Kidney (tissue), 22 donors: ENCODE measurements at places on chromosomes 16 and 17. TPM values are rescaled to one million over a fixed set of nuclear protein-coding genes. Genes with fewer than 3 reads are reported as not detected.

Gene SLC12A3
- 5.4 TPM for total RNA-seq

Gene SDR42E1
- total RNA-seq = 15.0 TPM

Gene ABHD15
- 9.8 TPM for total RNA-seq

DNA sequence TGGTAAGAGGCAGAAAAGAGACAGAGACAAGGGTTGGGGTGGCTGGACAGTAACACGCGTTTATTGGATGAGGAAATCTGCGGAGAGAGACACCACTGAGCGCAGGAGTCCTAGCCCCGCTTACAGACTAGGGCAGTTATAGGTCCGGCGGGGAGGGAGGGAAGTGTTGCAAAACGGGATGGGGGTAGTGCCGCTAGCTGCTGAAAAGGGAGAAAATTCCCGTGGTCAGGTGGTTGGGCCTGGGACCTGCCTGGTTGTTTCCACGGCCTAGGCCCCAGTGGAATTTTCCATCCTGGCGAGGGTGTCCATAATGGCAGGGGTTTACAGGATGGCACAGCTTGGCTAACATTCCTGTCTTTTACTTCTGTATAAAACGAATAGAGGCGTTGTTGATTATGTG is 5.5 kb upstream of the CPHXL2 start:
- no peaks in the 10 kb centered on the region for H3K27me3 ChIP-seq
- no peak for DNase-seq
- H3K4me3 ChIP-seq = no peak overlapping the region
- no peaks in the 10 kb centered on the region for H3K4me1 ChIP-seq
- no peak overlapping the region for H3K27ac ChIP-seq
- no peaks in the 10 kb centered on the region for H3K36me3 ChIP-seq

GRCh38 chr16:56294579-56294978 is 103.3 kb downstream of the GNAO1 start:
- DNase-seq = no peak
- no peaks in the 10 kb centered on the region for H3K36me3 ChIP-seq
- H3K27ac ChIP-seq = no peak overlapping the region
- H3K4me1 ChIP-seq = peaks cover 2% of the 10 kb centered on the region
- H3K4me3 ChIP-seq = no peak overlapping the region

DNA sequence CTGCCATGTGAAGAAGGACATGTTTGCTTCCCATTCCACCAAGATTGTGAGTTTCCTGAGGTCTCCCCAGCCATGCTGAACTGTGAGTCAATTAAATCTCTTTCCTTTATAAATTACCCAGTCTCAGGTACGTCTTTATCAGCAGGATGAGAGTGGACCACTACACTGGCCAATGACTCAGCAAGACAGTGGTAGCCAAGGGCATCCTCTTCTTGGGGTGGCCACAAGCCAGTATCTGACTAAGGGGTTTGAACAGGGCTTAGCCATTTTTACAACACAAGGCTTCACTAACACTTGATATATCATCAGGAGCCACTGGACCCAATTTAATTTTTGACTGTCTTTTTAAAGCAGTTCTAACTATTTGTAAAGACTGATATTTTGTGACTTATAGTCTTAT is 21.1 kb upstream of the KRT24 start:
- no peaks in the 10 kb centered on the region for H3K27me3 ChIP-seq
- no peaks in the 10 kb centered on the region for H3K4me1 ChIP-seq
- H3K36me3 ChIP-seq = no peaks in the 10 kb centered on the region
- DNase-seq = no peak
- H3K27ac ChIP-seq = no peak overlapping the region

DNA sequence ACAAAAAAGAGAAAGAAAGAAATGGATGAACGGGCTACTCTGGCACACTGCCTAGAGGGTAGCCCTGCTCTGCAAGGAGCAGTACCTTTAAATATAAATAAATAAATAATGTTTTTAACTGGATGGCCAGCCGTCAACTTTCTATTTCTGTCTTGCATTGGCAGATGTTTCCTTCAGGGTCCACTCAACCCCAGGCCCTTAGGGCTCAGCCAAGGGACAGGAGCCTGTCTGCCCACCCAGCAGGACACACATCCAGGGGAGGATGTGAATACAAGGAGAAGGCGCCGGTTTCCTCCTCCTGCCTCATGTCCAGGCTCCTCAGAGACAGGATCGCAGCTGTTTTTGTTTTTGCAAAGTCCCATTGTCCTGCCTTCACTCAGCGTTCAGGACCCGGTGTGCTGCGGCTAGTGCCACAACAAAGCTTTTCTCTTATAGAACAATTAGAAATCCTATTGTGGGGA is 22.6 kb downstream of the TTYH2 start:
- DNase-seq = no peak
- no peaks in the 10 kb centered on the region for H3K4me1 ChIP-seq
- no peak overlapping the region for H3K27ac ChIP-seq
- H3K36me3 ChIP-seq = no peaks in the 10 kb centered on the region

- peak; percentile 66 for DNase-seq
- no peaks in the 10 kb centered on the region for H3K36me3 ChIP-seq
- H3K4me1 ChIP-seq = peaks cover 7% of the 10 kb centered on the region
- H3K4me3 ChIP-seq = no peak overlapping the region
- H3K27ac ChIP-seq = no peak overlapping the region
- no peaks in the 10 kb centered on the region for H3K27me3 ChIP-seq
Measured at GRCh38 chr16:82005027-82005830, 6.0 kb downstream of the SDR42E1 start.

Gene MYH3
- total RNA-seq = 2.9 TPM

DNA sequence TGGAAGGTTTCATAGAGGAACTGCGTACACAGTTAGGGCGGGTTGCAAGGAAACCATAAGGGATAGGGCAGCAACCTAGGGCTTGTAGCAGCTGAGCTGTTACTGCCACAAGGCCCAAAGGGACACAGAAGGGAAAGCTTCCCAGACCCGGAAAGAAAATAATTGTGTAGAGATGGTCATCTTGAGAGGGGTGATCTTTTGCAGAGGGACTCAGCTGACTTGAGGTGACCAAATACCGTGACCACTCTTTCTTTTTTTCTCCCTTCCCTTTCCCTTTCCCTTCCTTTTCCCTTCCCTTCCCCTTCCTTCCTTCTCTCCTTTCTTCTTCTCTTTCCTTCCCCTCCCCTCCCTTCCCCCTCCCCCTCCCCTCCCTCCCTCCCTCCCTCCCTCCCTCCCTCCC is 8.5 kb upstream of the CREBBP start:
- H3K4me3 ChIP-seq = no peak overlapping the region
- no peaks in the 10 kb centered on the region for H3K27me3 ChIP-seq
- no peaks in the 10 kb centered on the region for H3K4me1 ChIP-seq
- no peak overlapping the region for H3K27ac ChIP-seq

- H3K27me3 ChIP-seq = no peaks in the 10 kb centered on the region
- no peaks in the 10 kb centered on the region for H3K4me1 ChIP-seq
- H3K36me3 ChIP-seq = no peaks in the 10 kb centered on the region
- H3K27ac ChIP-seq = no peak overlapping the region
- H3K4me3 ChIP-seq = no peak overlapping the region
Measured at GRCh38 chr16:11946433-11946832, 4.6 kb upstream of the NPIPB2 start.

- H3K4me1 ChIP-seq = no peaks in the 10 kb centered on the region
- H3K27me3 ChIP-seq = no peaks in the 10 kb centered on the region
- H3K36me3 ChIP-seq = no peaks in the 10 kb centered on the region
- no peak overlapping the region for H3K27ac ChIP-seq
Measured at GRCh38 chr17:27862004-27862403, 31.2 kb downstream of the LYRM9 start.

DNA sequence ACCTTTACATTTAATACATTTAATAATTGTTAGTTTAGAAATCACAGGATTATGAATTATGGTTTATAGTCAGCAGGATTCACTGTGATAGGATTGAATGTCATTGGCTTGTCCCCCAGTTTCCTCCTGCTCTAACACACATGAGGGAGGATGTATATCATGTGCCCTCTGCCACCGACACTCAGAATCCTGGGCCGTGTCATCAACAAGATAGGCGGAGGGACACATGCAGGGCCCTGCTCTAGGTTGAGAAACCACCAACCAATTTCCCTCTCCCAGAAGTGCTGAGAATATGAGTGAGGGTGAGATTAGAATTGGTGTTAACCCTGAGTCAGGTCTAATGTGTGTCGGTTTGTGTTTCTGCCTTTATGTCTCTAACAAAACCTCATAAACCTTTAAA is 85.1 kb downstream of the CES1 start:
- no peak overlapping the region for H3K27ac ChIP-seq
- no peaks in the 10 kb centered on the region for H3K4me1 ChIP-seq
- no peaks in the 10 kb centered on the region for H3K27me3 ChIP-seq
- no peaks in the 10 kb centered on the region for H3K36me3 ChIP-seq
- no peak overlapping the region for H3K4me3 ChIP-seq
- no peak for DNase-seq

DNA sequence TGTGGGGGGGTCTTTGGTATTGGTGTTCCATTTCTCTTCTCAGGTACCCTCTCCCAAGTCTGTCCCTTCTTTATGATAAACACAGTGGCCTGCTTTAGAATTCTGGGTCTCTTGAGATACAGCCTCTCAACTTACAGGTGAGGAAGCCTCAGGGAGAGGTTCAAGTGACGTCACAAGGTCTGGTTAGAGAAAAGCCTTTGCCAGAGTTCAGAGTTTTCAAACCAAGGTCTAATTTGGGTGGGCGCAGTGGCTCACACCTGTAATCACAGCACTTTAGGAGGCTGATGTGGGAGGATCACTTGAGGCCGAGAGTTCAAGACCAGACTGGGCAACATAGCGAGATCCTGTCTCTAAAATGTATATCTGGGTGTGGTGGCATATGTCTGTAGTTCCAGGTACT is 2.1 kb downstream of the IRF8 start:
- no peak overlapping the region for H3K27ac ChIP-seq
- no peak for DNase-seq
- no peaks in the 10 kb centered on the region for H3K4me1 ChIP-seq
- no peaks in the 10 kb centered on the region for H3K36me3 ChIP-seq

GRCh38 chr17:82194765-82195164 is 17.9 kb downstream of the CCDC57 start:
- no peaks in the 10 kb centered on the region for H3K4me1 ChIP-seq
- H3K27ac ChIP-seq = no peak overlapping the region
- no peak for DNase-seq
- H3K4me3 ChIP-seq = no peak overlapping the region
- peaks cover 31% of the 10 kb centered on the region for H3K36me3 ChIP-seq
- H3K27me3 ChIP-seq = no peaks in the 10 kb centered on the region

GRCh38 chr16:56372013-56372634 is 53.2 kb downstream of the AMFR start:
- DNase-seq = no peak
- H3K27me3 ChIP-seq = no peaks in the 10 kb centered on the region
- H3K4me1 ChIP-seq = peaks cover 60% of the 10 kb centered on the region
- H3K4me3 ChIP-seq = no peak overlapping the region
- H3K36me3 ChIP-seq = peaks cover 4% of the 10 kb centered on the region
- H3K27ac ChIP-seq = peak overlapping the region; percentile 80

Gene PLEKHG4
- 10.1 TPM for total RNA-seq

Gene MTMR4
- total RNA-seq = 42.9 TPM
